ENCODE measurements at places on chromosomes 11 and 22.
A peak's percentile ranks its signal among the peaks of the same experiment; 100 is the strongest.

DNA sequence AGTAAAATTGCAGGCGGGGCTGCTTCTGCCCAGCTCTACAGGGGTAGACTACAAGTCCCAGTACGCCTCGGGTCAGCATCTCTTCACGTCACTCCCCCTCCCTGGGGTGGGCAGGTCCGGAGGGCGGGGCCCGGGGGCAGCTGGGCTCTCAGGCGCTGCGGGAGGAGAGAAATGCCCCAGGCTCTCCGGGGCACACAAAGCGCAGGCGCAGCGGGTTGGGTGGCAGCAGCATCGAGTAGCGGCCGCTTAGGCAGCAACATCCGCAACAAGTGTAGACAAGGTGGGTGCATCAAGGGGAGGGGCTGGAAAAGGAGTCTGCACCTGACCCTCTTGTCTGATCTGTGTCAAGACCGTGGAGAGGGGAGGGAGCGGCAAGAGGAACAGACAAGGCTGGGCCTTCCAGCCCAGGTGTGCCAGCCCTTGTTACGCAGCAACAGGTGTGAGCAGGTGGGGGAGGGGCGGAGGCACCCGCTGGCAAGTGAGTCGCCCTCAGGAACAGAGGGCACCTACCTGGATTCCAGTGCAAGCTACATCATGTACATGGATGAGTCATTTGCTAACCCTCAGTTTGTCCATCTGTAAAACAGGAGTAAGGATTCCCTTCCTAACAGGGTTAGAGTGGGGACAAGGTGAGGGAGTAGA lies 1.2 kb downstream of the PLEKHB1 start:
- peak; percentile 78 for DNase-seq

GRCh38 chr11:67344264-67344663 lies 9.1 kb downstream of the POLD4 start:
- peak; percentile 48 for DNase-seq

- peak; percentile 73 for DNase-seq
Observed at GRCh38 chr11:66579017-66579606, 10.7 kb upstream of the CTSF start.

DNA sequence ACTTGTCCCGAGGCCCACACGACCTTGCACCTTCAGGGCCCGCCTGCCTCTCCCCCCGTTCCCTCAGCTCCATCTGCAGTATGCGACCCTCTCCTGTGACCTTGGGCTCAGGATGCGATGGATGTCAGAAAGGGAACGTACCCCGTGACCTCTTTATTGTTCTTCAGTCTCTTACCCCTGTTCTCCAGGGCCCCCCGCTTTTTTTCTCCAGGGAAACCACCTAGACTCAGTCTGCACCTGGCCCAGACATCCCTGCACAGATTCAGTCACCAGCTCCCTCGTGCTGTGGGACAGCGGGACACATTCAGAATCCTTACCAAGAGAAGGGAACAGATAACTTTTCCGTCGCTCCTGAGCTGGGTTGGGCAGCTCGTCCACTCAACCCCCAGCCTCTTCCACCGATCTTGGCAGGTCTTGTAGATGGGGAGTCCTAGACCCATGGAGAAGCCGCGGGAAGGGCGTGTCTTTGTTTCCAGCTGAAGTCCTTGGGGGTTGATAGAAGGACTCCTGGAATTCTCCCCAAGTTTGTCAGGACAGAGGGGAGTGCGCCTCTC lies 1.4 kb upstream of the PHOX2A start:
- no peak for DNase-seq

DNA sequence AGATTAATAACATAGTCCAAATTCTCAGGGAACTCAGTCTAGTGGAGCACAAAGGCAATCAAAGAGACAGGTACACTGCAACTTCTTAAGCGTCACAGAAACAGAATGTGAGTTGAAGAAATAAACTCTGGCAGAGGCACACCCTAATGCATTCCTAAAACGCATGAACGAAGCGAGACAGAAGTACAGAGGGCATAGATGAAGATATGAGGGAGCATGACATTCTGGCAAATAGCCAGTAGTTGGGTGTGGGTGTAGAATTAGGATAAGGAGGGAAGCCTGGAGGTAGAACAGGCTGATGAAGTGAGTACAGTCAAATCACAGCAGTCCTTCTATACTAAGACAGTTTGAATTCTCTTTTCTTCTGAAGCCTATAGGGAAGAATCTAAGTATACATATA lies 838.7 kb upstream of the API5 start:
- no peak for DNase-seq

GRCh38 chr11:60955571-60955970 lies 3.6 kb upstream of the SLC15A3 start:
- DNase-seq: no peak

DNA sequence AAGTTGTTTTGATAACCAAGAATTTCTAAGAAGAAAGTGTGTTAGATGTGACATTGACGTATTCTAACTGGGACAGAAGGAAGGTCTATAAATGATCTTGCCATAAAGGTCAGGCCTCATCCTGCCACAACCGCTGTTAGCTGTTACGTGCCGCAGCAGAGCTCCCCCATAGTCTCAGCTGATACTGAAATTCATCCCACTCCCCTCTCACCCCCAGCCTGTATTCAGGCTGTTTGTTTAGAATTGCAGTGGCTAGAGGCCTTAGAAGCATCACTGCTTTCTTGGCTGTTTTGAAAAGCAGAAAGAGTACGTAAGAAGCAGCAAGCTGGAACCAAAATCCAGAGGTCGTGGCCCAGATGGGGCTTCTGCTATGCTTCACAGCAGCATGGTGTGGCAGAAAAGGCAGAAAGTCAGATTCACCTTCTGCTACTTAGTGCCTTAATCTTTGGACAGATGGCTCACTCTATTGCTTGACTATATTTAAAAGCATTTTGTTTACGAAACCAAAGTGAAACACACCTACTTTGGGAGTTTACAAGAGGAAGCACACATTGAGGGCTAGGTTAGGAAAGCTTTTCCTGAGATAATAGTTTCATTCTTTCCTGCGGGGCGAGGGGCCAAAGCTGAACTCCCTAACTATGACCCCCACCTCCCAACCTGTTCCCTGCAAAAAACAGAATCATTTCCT lies 950 bp upstream of the LAYN start:
- no peak for DNase-seq

- no peak for DNase-seq
Observed at GRCh38 chr11:126393143-126393542, 37.7 kb downstream of the ST3GAL4 start.

DNA sequence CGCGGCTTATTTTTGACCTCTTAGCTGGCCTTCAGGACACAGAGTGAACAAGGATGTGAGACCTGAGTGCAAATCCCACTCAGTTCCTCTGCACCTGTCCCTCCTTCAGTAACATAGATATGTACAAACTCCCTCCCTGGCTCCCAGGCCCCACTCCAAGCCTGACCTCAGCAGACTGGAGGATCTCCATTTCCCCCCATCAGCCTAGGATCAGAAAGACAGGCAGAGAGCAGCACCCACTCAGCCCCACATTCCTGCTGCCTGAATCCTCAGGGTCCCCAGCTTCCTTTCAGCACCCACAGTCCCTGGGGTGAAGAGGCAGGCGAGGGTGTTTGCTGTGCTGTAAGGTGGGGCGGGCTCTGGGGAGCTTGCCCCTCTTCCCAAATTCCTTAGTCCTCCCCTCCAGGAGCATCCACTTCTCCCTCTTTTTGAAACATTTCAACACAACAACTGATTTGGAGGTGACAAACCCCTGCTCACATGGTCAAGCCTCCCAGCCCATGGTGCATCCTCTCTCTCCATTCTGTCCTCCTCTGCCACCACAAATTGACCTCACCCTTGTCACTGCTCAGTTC lies 151.1 kb downstream of the FEZ1 start:
- no peak for DNase-seq

DNA sequence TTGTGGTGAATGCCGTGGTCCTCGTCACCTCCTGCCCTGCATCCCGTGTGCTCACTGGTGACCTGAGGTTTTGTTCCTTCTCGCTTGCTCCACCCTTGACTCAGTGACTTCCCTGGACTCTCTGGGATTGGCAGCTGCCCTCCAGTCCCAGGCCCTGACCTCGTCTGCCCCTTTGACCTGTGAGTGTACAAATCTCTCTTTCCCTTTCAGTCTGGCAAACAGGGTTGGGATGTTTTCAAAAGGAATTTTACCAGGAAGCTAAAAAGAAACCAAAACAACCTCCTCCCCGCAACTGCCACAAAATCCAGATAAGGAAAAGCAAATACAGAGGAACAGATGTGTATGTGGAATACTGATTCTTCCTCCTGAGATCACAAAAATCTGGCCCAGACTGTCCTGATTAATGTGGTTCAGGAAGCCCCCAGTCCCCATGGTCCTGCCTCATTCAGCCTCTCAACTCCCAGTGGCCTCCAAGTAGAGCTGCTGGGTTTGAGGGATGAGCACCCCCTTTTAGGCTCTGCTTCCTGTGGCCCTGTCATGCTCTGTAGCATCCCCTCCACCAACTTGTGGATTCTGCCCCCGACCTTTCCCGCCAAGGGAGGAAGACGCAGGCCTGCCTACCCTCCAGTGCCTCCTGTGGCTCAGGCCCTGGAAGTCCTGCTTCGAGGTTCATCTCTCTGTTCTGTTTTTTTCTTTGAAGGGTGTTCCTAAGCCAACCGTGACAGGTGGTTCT lies 15.2 kb downstream of the ROBO4 start:
- DNase-seq: no peak

GRCh38 chr22:25390297-25391240 lies 171.1 kb downstream of the CRYBB2 start:
- no peak for DNase-seq

- no peak for DNase-seq
Observed at GRCh38 chr11:111645657-111646316, 43.5 kb downstream of the SIK2 start.

DNA sequence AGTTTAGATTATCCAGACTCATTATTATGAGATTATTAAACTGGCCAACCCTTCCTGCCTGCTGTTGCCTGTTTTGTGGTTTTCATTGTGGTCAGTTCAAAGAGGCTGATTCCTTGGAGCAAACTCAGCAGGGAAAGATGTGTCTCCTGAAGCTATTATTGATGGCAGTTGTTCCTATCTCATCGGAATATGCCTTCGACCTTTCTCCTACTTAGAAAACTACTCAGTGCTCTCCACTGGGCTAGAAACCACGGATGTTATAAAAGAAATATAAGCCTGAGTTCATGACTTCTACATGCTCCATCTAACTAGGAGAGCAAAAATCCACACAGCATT lies 80.2 kb upstream of the NAV2 start:
- DNase-seq: no peak

GRCh38 chr11:6362185-6362872 lies 27.9 kb upstream of the SMPD1 start:
- no peak for DNase-seq

DNA sequence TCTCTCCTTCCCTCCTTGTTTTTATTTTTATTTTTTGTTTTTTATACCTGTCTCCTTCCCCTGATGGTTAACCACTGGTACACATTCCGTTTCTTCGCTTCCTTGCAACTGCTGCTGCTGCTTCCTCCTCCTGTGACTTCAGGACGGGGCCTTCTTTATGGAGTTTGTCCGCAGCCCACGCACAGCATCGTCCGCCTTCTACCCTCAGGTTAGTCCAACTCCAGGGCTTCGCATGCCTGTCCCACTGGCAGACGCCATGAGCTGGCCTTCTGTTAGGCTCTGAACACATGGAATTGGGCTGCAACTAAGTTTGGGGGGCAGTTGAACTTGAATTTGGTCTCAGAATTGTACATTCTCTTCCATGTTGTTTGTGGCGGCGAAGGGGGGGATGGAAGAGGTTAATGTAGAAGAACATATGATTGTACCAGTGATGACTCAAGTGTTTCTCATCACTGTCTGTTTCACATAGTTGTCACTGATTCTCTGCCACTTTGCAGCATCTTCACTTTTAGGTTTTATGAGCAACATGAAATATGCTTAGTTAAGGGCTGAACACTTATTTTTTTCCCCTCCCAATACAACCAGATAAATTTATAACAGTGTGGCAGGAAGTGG lies 83.0 kb upstream of the YWHAH start:
- DNase-seq: no peak

GRCh38 chr11:76033699-76034098 lies 172.6 kb downstream of the WNT11 start:
- DNase-seq: peak; percentile 59

- no peak for DNase-seq
Observed at GRCh38 chr11:107566569-107566968, 1.0 kb upstream of the ALKBH8 start.

DNA sequence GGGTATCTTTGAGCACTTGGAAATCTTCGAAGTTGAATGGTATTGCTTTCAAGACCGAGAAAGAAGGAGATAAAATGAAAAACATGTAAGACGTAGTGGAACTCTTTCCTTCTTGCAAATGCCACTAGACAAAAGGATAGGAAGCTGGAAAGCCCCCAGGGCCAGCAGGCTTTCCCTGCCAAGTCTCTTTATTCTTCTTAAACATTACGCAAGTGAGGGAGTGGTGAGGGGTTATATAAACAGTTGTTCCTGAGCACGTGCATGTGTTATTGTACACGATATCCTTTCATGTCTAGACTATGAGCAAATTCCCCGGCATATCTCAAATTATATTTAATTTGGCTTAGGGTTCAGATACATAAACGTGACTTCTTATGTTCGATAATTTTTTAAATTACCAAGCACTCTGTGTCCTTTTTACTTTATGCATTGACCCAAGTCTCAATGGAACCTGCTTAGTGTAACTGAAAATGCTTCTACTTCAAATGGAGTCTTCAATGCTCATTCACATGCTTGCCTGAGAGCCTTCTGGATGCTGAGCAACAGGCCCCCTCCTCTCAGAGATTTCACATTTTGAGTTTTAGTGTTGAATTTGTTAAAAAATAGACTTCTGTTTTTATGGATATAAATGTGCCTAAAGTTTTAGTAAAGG lies 59.0 kb downstream of the PPP2R1B start:
- DNase-seq: no peak

- no peak for DNase-seq
Observed at GRCh38 chr11:108069947-108070346, 51.4 kb upstream of the ACAT1 start.

DNA sequence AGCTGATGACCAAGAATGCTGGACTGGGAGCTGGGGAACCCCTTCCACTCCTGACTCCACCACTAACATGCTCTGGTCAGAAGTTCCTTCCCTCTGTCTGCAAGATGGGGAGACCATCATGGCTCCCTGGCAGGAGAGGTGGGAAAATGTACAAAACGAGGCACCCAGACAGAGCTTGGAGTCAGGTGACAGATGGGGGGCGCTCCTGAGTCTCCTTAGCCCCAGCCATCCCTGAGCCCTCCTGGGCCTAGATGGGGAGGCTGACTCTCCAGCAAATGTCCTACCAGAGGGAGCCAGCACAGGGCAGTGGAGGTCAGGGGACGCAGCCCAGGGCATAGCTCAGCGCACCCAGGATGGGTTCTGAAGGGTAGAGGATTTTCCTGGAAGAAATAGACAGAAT lies 20.0 kb downstream of the KCNJ4 start:
- no peak for DNase-seq

DNA sequence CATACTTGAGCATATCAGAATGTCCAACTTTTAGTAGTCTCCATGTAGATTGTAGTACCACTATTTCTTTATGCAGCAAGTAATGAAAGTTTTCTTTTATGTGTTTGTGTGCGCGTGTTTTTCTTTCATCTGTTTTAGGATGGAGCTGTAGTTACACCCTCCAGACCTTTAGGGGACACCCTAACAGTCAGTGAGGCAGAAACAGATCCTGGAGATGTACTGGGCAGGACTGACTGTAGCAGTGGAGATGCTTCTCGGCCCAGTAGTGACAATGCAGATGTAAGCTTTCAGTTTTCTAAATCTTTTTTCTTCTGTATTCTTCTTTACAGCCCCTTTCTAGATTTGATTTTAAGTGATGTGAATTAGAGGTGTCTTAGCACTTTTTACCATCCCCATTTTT lies 79.9 kb upstream of the GRIK4 start:
- peak; percentile 5 for DNase-seq

Measured in OCI-LY7 (cell line).